ENCODE measurements at places on chromosomes 6 and 20.

- no peak for DNase-seq
These were observed 86.6 kb upstream of the TPD52L1 start for GRCh38 chr6:125066964-125067363.

- no peak for DNase-seq
These were observed 95.0 kb downstream of the ERMARD start for GRCh38 chr6:169846286-169847056.

DNA sequence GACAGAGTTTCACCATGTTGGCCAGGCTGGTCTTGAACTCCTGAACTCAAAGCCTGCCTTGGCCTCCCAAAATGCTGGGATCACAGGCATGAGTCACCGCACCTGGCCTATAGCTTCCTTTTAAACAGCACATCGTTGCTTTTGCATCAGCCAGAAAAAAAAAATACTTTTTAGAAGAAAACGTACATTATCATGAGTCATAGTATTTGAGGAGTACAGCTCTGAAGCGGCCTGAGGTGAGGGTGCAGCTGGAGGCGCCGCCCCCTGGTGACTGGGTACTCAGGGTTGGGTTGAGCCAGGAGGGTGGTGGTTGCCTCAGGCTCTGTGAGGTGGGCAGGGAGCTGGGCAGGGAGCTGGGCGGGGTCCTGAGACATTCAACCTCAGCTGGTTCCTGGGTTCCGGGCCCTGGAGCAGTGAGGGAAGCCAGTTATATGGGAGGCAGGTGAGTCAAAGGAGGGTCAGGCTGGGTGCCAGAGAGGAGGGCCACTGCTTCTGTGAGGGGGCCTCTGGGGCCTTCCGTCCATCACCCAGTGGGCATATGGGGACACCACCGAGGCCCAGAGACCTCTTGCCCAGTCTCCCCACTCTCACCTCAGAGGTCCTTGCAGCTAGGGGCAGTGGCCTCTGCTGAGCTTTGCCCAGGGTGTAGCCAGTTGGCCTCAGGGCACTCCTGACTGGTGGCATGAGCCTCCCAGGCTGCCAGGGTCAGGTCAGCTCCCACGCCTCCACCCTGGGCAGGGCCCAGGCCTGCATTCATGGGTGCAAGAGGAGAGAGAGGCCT is 11.7 kb upstream of the ID1 start:
- no peak for DNase-seq

GRCh38 chr6:132404736-132405135 is 3.5 kb upstream of the MOXD1 start:
- DNase-seq: no peak

DNA sequence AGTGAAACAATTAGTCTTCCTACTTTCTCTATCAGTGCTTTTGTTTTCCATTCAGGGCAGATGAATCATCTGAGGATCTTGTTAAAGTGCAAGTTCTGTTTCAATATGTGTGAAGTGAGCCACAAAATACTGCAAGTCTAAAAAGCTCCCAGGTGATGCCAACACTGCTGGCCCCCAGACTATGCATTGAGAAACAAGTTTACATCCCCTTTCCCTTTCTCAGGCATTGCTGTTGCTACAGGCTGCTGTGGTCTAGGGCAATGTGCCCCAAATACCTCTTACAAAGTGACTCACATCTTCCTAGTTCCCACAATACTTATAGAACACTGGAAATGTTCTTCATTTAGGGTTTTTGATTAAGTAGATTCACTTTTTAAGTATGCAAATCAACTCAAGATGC is 31.8 kb downstream of the ABRACL start:
- no peak for DNase-seq

DNA sequence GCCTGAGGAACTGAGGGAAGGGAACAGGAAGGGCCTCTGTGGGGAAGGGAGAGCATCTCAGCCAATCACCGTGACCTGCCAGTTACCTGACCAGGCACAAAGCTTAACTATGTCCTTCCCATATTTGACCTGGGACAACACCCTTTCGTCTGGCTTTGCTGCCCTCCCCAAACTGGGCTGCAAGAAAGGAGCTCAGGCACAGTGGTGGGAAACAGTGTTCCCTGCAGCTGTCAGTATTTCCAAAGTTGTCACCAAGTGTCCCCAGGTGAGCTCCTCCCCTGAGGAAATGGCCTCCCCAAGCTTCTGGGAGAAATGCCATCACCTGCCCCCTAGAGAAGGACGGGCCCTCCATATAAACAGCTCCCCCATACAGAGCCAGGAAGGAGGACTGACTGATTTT is 17.9 kb downstream of the NCR2 start:
- no peak for DNase-seq

- no peak for DNase-seq
These were observed 4.5 kb downstream of the DPM1 start for GRCh38 chr20:50953821-50954220.

DNA sequence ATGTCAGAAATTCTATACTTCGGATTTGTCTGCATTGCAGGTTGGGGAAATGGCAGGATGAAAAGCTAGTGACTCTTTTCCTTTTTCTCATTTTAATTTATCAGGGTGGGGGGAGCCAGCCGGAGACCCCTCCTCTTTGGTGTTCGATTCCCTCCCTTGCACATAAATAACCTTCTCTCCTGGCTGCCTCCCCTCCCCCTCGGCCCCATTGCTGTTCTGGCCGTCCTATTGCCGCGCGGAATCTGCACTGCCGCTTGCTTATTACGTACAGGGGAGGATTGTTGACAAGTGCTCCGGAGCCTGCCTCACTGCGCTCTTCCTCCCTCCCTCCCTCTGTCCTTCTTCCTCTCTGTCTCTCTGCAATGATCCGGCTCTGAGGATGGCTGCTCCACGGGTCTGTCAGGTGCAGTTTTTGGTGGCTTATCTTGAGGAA is 154.7 kb downstream of the JARID2 start:
- DNase-seq: no peak

DNA sequence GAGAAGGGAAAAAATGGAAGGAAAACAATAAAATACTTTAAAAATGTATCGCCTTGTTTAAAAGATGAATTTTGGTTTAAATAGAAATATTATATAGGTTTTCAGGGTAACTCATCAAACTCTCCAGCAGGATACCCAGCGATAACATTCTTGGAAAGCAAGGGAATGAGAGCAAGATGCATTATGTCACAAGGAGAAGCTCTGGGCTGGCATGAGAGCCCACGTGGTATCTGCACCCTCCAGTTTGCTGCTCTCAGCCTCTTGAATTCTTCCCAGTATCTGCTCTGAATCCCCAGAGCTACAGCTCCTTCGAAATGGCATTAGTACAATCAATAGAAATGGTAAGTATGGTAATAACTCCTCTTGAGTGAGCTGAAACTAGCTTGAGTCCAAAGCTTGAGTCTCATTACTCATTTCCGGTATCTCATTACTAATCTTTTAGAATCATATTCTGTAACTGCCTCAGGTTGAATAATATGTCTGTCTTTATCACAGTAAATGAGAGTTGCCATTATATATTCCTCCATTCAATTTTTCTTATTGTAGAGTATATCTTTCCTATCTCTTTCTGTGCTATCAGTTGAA is 4.9 kb upstream of the TMEM242 start:
- no peak for DNase-seq

- DNase-seq: no peak
These were observed 56.9 kb downstream of the IRF4 start for GRCh38 chr6:448296-449056.

GRCh38 chr6:80638213-80639055 is 532.0 kb downstream of the BCKDHB start:
- no peak for DNase-seq

DNA sequence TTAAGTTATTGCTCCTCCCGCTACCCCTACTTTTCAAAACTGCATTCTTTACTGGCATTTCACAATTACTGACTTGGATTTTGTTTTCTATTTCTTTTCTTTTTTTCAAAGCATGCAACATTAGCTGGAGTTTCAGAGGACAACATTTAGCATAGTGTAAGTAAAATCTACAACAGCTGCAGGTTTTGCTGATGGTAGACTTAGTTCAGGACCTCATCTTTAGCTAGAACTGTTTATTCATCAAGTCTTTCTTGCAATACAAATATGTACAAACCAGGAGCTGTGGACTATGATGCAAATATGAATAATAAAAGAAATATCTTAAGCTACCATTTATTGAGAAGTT is 728 bp upstream of the CEP162 start:
- DNase-seq: no peak

GRCh38 chr20:20680991-20681508 is 31.4 kb downstream of the RALGAPA2 start:
- no peak for DNase-seq

- no peak for DNase-seq
These were observed 124.5 kb upstream of the AHI1 start for GRCh38 chr6:135622081-135622480.

- no peak for DNase-seq
These were observed 91.9 kb upstream of the CDH4 start for GRCh38 chr20:61159957-61160686.

GRCh38 chr6:47111685-47112084 is 69.6 kb upstream of the ADGRF1 start:
- DNase-seq: no peak

- DNase-seq: no peak
These were observed 142.5 kb downstream of the ZMYND8 start for GRCh38 chr20:47213966-47214365.

DNA sequence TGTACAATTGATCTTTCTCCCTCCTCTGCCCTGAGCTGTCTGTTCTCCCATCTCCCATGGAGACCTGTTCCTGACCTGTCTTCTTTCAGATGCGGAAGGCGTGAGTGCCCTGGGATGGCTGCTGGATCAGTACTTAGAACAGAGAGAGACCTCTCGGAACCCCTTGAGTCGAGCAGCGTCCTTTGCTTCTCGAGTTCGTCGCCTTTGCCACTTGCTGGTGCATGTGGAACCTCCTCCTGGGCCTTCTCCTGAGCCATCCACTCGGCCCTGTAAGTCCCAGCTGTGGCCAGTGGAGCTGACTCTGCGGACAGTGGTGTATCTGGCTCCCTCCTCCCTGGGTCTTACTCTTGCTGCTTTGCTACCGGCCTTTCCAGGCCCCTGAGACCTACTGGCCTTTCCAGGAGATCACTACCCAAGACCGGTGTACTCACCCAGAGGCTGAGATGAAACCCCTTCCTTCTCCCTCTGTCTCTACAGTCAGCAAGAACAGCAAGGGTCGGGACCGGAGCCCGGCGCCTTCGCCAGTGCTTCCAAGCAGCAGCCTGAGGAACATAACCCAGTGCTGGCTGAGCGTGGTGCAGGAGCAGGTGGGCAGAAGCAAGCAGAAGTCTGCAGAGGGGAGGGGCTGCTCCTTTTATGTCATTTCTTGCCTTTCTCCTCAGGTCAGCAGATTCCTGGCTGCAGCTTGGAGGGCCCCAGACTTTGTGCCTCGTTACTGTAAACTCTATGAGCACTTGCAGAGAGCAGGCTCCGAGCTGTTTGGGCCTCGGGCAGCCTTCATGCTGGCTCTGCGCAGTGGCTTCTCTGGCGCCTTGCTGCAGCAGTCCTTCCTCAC is 22.5 kb downstream of the CUL9 start:
- DNase-seq: no peak

DNA sequence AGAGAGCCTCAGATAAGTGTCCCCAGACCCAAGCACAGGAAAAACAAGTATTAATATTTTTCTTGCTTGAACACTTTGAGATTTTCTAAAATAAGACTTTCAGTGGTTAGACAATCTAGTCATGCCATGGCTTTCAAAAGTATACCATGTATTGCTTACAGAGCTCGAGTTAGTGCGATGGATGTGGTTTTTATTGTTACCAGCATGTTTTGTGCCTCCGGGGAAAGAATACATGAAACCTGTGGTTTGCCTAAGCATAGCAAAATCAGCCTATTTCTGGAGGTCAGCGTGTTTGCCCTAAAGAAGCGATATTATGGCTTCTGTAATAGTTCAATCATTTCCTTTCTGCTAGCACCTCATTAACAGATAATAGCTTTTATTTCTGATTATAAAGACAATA is 21.6 kb downstream of the RIN2 start:
- DNase-seq: no peak
